Memory B cell (primary cell): ENCODE measurements at places on chromosomes 12 and 14.

GRCh38 chr12:101857043-101857558 is 20.3 kb upstream of the DRAM1 start:
- DNase-seq = no peak
- no peaks in the 10 kb centered on the region for H3K36me3 ChIP-seq
- peaks cover 20% of the 10 kb centered on the region for H3K4me1 ChIP-seq
- H3K27me3 ChIP-seq = no peaks in the 10 kb centered on the region
- no peak overlapping the region for H3K27ac ChIP-seq

DNA sequence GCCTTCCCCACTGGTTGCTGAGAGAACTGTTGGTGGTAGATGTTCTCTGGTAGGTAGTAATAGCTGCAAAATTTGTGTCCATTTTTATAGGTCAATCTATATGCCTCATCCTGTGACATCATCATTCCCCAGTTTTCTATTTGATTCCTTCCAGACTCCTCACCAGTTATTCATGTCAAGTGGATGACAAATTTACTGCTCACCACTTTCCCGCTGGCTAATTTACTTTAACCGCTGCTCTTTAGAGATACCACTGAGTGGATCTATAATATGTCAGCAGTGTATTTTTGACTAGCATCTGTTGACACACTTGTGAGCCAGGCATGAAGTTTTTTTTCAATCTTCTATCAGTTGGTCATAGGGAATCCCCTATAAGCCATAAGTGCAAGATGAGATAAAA is 24.6 kb downstream of the GPR65 start:
- peaks cover 3% of the 10 kb centered on the region for H3K27me3 ChIP-seq
- no peak overlapping the region for H3K27ac ChIP-seq
- DNase-seq = no peak
- H3K4me1 ChIP-seq = peaks cover 11% of the 10 kb centered on the region
- no peak overlapping the region for H3K4me3 ChIP-seq
- H3K36me3 ChIP-seq = peaks cover 2% of the 10 kb centered on the region

DNA sequence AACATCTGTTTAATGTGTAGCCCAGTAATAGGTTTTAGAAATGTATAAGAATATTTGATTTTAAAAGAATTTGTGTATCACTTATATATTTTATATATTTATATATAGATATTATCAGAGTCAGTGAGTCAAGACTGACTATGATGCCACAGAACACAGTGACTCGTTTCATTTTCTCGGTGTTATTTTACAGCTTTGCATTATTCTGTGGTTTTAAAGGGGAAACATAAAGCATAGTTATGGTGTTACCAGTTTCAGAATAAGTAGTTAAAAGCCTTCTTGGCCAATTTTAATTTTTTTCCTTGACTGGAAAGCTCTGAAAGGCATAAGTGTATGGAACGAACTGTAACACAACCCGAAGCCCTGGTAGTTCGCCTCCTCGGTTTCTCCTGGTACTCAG is 91.0 kb downstream of the GRIP1 start:
- DNase-seq = no peak
- no peaks in the 10 kb centered on the region for H3K36me3 ChIP-seq
- peaks cover 1% of the 10 kb centered on the region for H3K27me3 ChIP-seq
- no peak overlapping the region for H3K27ac ChIP-seq

DNA sequence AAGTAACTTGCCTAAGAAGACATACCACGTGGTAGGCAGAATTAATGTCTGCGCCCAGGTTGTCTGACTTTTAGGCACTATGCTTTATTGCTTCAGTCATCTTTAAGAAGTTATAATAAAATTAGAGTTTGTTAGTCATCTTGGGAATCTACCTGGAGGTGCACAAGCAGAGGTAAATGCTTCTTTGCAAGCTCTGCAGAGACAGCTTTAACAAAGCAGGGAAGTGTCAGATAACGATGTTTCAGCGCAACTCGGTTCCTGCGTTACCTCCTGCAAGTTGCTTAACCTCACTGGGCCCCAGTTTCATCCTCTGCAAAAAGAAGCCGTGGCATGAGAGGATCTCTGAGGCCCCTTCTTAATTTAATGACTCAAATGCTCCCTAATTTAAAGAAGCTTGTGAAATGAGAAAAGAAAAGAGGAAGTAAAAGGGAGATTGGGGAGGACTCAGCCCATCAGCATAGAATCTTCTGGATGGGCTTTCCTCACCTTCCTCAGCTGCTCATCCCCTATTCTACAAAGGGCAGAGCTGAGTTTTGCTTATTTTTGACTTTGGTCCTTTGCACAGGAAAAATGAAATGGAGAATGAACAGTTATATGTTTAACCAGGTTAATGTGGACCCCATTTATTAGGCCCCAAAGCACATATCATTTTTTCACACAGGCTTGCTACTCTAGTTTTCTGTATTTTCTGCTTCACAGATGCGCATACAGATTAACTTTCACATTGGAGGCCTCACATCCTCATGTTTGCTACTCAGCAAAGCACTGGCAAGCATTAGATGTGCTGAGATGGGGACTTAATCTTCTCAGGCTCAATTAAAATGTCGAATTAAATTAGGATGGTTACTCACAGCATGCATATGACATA is 5.1 kb downstream of the ARHGDIB start:
- DNase-seq = no peak
- H3K27ac ChIP-seq = peak overlapping the region; percentile 92
- peaks cover 54% of the 10 kb centered on the region for H3K4me1 ChIP-seq

- no peaks in the 10 kb centered on the region for H3K36me3 ChIP-seq
- no peaks in the 10 kb centered on the region for H3K4me1 ChIP-seq
- no peak for DNase-seq
- H3K27ac ChIP-seq = no peak overlapping the region
- H3K4me3 ChIP-seq = no peak overlapping the region
Observed at GRCh38 chr14:54189333-54189732, 207.5 kb upstream of the CDKN3 start.

GRCh38 chr12:32718926-32719325 is 36.8 kb downstream of the YARS2 start:
- no peak overlapping the region for H3K4me3 ChIP-seq
- H3K36me3 ChIP-seq = peaks cover 1% of the 10 kb centered on the region
- no peak overlapping the region for H3K27ac ChIP-seq
- no peak for DNase-seq
- no peaks in the 10 kb centered on the region for H3K4me1 ChIP-seq

- no peak for DNase-seq
- peaks cover 2% of the 10 kb centered on the region for H3K36me3 ChIP-seq
Observed at GRCh38 chr12:79252358-79253075, 387.9 kb downstream of the SYT1 start.
